T-helper 1 cell (primary cell): ENCODE measurements at places on chromosomes 7 and 10.

- no peak for DNase-seq
These were observed 147.6 kb upstream of the TMEM168 start for GRCh38 chr7:112937651-112938415.

DNA sequence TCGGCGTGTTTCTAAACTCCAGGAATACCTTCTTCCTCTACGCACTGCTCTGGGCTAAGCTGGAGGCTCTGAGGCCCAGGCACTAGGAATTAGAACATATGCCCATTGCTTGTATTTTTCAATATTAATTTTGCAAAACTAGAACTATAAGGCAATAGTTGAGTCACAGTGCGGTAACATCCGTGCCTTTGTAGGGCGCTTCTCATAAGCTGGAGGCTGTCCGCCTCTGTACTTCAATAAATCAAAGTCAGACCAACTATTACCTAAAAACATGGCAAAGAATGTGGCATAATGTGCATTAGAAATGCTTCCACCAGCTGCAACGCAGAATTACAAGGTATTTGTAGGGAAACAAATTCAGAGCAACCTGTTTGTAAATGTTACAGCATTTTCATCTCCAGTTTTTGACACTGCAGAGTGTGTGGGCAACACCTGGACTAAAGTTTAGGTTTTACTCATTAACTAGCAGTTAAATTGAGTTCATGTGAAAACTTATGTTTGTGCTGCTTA is 440 bp upstream of the MINDY3 start:
- no peak for DNase-seq

GRCh38 chr10:22612318-22612717 is 102.1 kb downstream of the PIP4K2A start:
- DNase-seq, result no peak

DNA sequence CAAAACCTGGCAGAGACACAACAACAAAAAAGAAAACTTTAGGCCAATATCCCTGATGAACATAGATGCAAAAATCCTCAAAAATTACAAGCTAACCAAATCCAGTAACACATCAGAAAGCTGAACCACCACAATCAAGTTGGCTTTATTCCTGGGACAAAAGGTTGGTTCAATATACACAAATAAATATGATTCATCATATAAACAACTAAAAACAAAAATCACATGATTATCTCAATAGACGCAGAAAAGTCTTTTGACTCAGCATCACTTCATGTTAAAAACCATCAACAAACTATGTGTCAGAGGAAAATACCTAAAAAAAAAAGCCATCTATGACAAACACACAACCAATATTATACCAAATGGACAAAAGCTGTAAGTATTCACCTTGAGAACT is 283.5 kb downstream of the THSD7A start:
- DNase-seq, result no peak

DNA sequence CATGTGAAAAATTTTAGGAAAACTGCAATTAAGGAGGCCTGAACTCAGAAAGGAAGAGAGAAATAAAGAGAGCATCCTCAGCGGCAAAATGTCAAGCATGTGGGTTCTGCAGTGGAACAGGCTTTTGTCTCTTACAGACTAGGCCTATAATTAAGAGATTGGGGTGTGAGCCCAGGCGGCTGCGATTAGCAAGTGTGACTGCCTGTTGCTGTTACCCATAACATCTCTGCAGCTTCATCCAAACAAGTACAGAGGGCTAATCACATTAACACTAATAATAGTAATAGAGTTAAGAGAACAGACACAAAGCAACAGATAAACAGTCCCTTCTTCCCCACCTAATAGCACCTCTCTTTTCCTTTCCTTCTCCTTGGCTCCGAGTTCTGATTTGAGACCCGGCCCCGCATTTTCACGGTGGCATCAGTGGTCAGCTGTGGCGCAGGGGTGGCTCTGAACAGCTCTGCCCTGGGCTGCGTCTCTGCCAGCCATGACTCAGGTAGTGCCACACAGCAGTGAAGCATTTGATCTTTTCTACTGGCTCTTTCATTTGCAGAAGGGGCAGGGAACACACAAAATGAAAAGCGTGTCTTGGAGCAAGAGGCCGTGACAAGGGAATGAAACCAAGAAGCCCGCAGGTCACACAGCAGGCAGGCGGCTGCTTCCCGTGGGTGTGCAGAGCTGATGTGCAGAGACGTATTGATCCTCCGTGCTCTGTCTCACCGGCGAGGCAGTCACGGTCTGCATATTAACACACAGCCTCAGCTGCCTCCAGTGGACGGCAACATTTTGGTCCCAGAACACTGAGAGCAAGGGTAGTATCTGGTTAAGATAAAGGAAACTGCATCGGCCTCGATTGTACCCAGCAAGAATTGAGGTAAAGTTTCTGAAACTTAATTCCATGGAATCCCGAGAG is 103.1 kb downstream of the KLF6 start:
- no peak for DNase-seq

DNA sequence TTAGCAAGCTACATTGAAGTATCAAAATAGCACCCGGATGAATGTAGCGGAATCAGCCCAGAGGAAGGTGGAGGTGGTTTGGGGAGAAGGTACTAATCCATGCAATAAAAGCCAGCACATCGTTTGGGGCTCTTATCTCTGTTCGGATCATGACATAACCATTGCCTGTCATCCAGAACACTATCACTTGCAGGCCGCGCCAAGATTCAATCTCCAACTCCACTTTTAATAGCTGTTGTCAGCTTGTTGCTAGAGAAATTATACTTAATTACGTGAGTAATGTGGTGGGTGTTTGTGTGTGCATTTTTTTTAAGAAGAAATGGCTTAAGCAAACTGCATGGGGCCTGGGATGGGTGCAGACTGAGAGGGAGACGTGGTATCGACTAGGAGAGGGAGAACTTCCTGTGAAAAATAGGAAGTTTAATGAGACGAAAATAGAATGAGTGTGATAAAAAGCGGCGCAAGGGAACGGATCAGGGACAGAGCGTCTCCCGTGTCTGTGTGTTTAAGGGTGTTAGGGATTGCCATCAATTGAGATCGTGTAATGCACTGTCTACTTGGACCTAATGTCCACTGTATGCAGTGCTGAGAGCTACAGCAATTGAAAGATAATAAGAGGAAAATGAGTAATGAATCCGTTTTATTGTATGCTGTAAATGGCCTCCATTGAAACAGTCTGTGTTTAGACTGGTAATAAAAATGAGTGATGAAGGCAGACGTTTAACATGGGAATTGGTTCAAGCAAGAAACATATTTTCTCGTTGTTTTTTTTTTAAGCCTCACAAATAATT is 27.6 kb upstream of the SFMBT2 start:
- no peak for DNase-seq

- no peak for DNase-seq
These were observed 18.8 kb downstream of the AKR1B1 start for GRCh38 chr7:134440067-134440466.
